ENCODE measurements at places on chromosomes 3 and 15.
A peak's percentile ranks its signal among the peaks of the same experiment; 100 is the strongest.

GRCh38 chr3:47634996-47635395 is 56.3 kb upstream of the CSPG5 start:
- DNase-seq = peak; percentile 10

DNA sequence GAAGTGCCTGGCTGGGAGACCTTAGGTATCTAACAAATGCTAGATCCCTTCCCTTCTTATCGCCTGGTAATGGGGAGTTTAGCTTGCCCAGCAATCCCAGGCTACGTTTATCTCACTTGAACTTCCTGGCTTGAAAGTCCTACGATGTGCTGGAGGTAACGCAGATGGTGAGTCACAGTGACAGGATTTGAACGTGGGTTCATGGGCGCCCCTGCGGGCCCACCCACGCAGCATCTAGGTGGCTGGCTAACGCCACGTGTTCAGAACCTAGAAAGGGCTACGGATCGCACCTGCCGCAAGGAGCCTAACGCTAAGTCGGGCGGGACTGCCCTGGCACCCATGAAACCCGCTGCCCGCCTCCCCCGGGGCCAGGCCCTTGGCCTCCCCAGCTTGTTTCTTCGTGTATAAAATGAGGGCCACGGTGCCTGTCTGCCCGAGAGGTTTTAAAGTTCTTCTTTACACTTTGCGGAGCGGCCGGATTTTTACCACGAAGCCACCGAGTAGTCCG is 600 bp upstream of the USP3 start:
- DNase-seq = peak; percentile 86

DNA sequence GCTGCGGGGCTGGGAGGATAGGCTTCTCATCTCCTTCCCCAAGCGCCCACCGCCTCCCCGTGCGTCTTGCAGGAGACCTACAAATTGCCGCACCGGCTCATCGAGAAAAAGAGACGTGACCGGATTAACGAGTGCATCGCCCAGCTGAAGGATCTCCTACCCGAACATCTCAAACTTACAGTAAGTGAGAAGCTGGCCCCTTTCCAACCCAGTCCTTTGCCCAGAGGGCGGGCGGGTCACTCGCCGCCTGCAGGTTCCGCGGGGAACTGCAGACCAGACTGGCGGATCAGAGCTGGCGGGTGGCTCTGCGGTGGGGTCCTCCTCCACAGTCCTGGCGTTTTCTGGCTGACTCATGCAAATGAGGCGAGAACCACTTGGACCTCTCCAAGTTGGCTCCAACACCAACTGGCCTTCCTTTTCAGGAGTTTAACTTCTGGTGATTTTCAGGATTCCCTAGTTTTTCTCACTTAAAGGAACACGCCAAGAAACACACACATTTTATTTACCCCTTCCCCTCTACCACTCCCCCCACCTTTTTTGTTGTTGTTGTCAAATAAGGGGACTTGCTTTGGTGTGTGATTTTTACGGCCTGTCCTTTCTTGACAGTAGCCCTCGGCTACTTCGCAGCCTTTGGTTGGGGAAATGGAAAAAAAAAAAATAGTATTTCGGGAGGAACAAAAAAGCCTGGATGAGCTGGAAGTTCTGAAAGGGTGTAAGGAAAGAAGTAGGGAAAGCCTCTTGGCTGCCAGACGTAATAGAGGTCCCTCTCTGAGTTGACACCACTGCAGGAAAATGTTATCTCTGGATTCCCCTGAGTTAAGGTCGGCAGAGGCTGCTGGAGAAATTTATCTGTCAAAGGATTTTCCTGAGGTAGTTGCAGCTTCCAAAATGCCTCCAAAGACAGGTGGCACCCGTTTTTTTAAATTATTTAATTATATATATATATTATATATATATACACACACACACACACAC is 1.3 kb downstream of the BHLHE40 start:
- DNase-seq = peak; percentile 96

GRCh38 chr3:64852738-64853137 is 164.9 kb upstream of the ADAMTS9 start:
- DNase-seq = no peak

All from activated CD4-positive, alpha-beta T cell treated with anti-CD3 and anti-CD28 coated beads, Interleukin-2, amount 50 U/mL, for 48 hours (primary cell).